ENCODE measurements at places on chromosomes 3 and 15.

DNA sequence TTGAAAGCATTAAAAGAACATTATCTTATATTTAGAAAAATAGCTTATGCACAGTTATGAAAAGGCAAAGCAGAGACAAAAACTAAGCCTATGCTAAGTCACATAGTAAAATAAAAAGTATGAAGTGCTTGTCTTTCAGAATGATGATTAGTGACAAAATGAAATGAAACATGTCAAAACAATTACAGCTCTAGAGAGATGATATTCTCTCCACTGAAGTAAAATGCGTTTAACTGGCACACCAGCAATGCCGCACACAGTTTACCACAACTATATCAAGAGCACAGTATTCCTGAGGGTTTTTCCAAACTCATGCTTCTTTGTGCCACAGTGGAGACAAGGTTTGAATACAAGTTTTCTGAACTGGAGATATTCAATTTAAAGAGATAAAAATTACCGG is 2.1 kb upstream of the ZBBX start:
- no peak for DNase-seq

- no peak for DNase-seq
These were observed 4.6 kb upstream of the PRICKLE2 start for GRCh38 chr3:64229903-64230302.

- DNase-seq: no peak
These were observed 138.5 kb upstream of the CCDC54 start for GRCh38 chr3:107238787-107239186.

DNA sequence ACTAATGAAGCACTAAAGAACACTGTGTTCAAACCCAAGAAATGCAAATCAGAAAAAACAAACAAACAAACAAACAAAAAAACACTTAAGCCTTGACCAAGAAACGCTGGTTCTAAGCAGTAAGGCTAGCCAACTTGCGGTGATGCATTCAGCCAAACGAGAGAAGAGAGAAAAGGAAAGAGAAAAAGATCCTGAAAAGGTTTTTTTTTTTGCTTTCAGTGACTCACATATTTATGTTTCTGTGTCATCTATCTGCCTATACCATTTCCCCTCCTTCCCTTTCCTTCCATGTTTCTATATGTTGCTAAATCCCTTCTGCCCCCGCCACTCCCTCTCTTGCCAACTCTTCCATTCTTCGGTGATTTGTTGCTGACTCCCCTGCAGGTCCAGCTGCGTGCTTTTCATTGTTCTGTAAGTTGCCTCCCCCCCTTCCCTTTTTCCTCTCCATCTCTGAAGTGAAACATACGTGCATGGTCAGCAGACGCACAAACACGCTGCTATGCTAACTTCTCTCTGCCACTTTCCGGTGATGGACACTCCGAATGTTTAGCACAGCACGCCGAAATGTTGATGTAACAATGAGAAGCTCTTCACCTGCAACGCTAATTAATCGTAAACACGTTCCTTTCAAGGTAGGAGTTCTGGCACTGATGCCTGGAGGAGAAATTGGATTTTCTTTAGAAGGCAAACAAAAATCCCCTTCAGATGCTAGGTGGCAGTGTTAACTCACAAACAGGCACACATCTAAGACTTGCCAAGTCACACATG is 154.4 kb downstream of the TUSC7 start:
- DNase-seq: no peak

DNA sequence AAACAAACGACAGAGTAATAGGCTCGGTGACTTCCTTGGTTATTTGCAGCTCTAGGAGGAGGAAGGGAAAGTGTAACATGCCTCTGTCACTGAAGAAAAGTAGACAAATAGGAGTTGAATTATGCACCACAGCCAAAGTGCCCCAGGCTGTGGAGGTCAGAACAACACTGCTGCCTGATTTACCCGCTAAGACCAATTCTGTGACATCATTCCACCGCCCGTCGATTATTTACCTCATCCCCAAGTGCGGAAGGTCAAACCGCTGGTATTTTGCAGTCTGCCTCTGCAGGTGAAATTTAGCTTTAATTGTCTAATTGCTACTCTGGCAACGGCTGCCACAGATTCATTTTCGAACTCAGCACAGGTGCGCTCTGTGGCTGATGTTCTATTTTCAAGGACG is 106.3 kb upstream of the PRICKLE2 start:
- DNase-seq: no peak

DNA sequence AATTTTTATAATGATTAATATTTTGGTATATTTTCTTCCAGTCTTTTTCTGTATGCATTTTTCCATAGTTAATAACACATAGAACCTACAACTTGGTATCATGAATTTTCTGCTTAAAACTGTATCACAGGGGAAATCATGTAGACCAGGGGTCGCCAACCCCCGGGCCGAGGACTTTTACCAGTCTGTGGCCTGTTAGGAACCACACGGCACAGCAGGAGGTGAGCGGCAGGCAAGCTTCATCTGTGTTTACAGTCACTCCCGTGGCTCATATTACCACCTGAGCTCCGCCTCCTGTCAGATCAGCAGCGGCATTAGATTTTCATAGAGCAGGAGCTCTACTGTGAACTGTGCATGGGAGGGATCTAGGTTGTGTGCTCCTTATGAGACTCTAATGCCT is 54.7 kb downstream of the RPL22L1 start:
- DNase-seq: no peak

GRCh38 chr3:94420931-94421330 is 358.1 kb downstream of the NSUN3 start:
- DNase-seq: no peak

GRCh38 chr15:28114721-28115622 is 15.9 kb upstream of the OCA2 start:
- DNase-seq: no peak

- peak; percentile 51 for DNase-seq
These were observed 17.6 kb upstream of the CYP11A1 start for GRCh38 chr15:74384881-74385643.

- no peak for DNase-seq
These were observed 9.2 kb downstream of the LTF start for GRCh38 chr3:46455231-46456115.

DNA sequence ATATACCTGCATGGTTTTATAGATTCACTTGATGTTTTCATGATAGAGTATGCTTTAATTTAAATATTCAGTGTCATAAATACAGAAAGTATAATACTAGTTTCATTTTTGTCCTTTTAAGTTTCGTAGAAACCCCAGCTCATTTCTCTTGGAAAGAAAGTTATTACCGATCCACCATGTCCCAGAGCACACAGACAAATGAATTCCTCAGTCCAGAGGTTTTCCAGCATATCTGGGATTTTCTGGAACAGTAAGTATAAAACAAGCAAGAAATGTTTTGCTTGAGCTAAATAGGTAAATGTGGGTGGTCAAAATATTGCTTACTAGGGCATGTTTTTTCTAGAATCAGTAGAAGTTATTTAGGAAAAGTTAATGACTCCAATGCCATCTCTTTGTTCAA is 106.4 kb downstream of the TP63 start:
- no peak for DNase-seq

- DNase-seq: no peak
These were observed 6.5 kb upstream of the ETV5 start for GRCh38 chr3:186115239-186115996.

GRCh38 chr3:97138914-97139541 is 324.6 kb downstream of the EPHA6 start:
- no peak for DNase-seq

DNA sequence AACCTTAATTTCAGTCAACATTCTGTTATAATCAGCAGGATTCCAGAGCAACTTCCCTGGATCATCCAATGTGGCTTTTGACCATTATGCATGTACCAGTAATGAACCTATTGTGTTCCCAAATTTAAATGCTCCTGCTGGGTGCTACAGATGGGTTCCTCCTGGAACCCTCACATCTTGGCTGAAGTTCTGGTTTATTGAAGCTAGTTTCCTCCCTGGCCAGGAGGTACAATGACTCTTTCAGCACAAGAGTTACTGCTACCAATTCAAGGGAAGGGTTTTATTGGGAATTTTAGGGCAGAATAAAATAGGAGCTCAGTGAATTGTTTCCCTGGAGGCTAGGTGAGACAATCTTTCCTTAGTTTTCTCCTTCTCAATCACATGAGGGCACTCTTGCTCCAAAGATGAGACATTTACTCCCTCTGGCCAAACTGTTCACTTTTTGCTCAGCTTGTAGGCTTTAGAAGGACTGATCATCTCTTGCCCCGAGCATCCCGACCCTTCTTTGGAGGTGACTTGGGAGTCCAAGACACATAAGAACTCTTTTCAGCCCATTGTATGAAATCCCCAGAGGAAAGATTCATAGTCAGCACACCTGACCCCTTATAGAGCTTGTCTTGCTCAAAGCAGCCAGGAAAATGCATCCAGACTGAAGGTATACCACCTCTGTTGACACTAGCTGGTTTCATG is 8.8 kb upstream of the NPHP3 start:
- DNase-seq: no peak
